ENCODE measurements at places on chromosomes 5 and 9. TPM values are rescaled to one million over a fixed set of nuclear protein-coding genes. Genes with fewer than 3 reads are reported as not detected.

KLHL9 gene
- total RNA-seq: not detected

DNA sequence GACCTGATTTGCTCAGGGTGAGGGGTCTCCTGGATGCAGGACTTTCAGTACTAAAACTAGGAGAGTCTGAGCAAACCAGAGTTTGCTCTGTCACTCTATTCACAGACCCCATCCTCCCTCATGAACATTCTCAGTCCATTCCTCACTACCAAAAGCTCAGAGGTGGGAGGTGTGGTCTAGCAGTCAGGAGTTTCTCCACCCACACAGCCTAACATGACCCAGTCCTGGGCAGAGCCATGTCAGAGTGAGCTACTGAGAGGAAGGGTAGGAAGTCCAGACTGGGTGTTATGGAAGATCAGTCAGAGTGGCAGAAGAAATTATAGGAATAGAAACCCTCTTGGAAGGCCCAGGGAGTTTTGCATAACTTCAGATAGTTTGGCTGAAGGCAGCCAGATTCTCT lies 113.3 kb upstream of the GRAMD2B start:
- no peak for DNase-seq

OCLN gene
- 39.0 TPM for total RNA-seq

DNA sequence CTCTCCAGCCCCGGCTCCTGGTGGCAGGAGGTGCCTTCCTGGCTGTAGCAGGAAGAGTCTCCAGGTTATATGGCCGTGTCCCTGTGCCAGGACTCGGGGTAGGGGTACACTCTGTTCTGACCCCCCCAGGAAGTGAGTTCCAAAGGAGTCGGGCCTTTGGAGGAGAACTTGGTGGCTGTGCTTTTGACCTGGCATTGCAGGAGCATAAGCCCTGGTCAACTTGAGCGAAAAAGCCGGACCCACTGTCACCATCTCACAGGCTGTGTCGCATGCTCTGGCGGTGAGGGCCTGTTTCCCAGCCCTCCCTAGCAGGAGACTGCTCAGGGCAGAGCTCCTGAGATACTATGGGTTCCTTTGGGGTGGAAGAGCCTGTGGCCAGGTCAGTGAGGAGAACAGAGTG lies 36.0 kb downstream of the GADD45G start:
- DNase-seq: no peak

GARIN3 gene
- total RNA-seq: not detected

- no peak for DNase-seq
Measured at GRCh38 chr5:131630963-131631350, 4.1 kb downstream of the RAPGEF6 start.

AMBP gene
- 0.91 TPM for total RNA-seq

- DNase-seq: no peak
Measured at GRCh38 chr5:170348137-170348633, 41.0 kb downstream of the KCNMB1 start.

DNA sequence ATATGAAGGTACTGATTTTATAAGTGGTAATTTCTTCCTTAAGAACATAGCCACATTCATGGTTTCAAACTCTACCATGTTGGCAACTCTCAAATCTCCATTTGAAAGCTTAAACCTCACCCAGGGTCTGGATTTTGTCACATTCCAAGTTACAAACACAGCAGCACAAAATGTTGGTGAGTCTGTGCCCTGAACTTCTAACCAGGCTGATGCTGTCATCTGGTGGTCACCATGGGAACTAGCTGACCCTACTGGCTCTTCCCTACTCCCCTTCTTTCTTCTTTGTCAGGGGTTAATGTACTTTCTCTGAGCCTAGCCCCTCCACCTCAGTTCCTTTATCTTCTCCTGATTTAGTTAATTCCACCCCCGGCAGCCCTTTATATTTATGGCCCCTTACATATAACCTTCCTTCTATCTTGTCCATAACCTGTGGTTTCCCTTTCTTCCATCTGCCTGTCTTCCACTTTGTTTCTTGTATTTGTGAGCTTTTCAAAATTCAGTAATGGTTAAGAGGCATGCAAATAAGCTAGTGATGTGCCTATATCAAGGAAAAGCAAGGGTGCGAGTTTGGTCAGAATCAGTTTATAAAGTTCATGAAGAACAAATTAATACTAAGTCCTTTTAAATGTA lies 35.9 kb downstream of the TGFBR1 start:
- DNase-seq: peak; percentile 63

DNA sequence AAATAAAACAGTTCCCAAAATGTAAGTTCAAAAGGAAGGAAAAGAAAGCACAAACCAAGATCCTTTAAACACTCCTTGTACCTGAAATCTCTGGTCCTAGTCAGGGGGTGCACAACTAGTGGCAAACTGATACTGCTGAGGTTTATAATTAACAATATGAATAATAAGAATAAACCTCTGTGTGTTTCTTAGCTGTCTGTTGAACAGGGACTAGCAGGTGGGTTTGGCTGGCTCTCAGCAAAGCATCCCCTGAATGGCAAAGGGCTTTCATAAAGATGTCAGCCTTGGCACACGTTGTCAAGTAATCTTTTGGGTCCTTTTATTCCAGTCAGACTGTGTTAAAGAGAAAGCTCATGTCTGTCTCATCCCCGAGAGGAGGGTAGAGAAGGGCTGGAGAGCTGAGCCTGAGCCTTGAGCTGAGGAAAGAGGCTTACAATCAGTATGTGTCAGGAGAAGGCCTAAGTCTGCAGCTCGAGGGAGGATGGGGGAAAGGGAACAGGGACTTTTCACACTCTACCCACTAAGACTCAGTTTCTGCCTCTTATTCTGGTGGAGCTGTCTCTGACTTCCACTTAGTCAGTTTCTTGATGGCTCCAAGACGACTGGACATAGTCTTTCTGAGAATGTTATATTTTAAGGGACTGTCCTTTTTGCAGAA lies 123.0 kb downstream of the GALNT10 start:
- no peak for DNase-seq

DNA sequence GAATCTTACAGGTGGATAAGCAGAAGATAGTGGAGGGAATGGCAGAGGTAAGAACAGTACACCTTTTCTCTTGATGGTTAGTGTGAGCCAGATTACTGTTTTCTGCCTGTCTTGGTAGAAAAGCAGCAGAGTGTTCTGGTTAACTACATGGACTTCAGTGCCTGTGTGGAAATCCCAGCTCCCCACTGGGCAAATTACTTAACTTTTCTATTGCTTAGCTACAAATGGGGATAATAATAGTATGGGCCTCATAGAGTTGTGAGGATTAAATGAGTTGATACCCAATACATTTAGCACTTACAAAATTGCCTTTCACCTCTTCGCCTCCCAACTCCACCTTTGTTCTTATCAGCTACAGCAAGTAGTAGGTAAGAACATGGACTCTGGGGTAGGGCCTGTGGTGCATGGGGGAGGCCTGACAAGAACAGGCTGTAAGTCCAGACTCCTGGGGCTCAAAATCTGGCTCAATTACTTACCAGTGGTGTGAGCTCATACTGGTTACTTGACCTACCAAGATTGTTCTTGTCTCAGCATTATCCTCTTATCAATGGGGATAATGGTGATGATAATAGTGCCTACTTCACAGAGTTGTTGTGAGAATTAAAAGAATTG lies 125.1 kb downstream of the LIFR start:
- no peak for DNase-seq

TAF1L gene
- 0.03 TPM for total RNA-seq

GRCh38 chr9:93644397-93645088 lies 68.2 kb downstream of the PHF2 start:
- no peak for DNase-seq

CERCAM gene
- 22.0 TPM for total RNA-seq

SOHLH1 gene
- not detected for total RNA-seq

DNA sequence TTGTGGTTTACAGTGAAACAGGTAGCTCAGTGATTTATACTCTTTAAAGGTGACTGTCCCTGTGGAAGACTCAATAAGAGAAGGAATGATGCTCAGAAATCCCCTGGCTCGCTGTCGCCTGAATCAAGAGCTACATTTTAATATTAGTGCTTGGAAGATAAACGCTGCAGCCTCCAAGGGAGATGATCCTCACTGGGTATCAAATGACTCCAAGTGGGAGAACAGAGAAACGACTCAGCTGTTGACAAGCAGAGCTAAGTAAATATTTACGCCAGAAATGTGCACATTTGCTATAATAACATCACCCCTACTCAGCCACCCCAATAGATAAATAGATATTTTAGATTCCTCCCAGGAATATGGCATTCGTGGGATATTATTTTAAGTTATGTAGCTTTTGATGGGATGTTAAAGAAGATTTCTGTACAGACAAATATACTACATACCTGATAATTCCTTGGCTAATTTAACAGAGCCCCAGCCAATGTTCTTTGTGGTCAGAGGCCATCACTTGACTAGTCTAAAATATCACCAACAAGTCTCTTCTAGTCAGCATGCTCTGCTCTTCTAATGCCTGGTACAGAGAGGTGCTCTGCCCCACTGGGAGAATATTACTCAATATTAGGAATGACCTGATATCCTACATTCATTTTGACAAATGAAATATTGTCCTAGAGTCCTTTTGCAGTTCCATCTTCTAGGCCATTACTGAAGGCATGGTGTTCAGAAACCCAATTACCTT lies 18.3 kb upstream of the CCDC192 start:
- DNase-seq: no peak

DNA sequence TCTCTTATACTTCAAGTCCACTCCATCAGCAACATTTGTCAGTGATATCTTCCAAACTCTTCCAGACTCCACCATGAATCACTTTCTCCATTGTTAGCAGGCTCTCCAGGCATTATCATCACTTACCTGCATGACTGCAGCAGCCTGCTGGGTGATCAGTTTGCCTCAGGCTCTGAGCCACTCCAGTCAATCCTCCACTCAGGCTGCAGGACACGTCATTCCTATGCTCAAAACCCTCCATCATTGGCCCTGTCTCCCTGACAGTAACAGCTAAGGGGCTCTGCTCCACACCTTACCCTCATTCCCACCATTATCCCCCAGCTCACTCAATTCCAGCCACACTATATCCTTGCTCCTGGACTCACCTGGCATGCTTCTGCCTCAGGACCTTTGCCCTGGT lies 10.7 kb downstream of the DIRAS2 start:
- no peak for DNase-seq

DNA sequence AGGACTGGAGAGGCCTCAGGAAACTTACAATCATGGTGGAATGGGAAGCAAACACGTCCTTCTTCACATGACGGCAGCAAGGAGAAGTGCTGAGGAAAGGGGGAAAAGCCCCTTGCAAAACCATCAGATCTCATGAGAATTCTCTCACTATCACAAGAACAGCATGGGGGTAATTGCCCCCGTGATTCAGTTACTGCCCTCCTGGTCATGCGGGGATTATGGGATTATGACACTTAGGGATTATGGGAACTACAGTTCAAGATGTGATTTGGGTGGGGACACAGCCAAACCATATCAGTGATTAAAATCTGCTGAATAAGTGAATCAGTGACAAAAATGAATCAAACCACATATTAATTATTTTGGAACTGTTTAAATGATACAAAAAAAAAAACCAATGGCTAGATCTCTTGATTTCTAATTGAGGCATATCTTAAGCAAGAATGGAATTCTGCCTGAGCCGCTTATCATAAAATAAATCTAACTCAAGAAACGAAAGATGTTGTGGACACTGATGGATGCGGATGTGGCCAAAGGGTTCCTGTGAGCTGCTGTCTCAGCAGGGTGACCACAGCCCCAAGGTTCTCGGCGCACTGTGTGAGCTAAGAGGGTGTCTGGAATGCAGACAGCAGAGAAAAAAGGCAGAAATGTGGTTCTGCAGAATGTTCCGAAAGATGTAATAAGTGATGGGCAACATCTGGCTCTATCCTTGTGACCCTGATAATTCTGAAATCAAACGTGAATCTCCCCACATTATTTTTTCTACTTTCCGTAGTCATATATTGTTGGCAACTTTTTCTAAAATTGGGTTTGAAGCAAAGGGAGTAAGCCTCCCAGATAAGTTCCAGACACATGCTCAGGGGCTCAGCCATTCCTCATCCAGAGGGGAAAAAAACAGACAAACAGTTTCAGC lies 107.2 kb upstream of the ICE1 start:
- no peak for DNase-seq

DNA sequence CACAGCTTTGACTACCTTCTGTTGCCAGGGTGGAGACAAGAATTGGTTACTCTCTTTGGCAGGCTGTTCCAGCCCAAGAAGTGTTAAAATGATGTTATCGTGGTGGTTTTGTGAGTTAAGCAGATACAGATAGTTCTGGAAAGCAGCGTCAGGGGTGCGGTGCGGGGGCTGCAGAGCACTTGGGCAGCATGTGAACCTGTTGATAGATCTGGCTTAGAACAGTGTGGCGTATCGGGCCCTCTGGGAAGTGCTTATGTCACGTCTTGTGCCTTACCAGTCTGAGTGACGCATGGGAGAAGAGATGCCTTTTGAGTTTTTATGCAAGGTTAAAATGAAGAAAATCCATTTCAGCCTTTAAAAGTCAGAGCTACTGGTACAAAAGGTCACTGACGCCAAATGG lies 152.5 kb downstream of the PRKACG start:
- DNase-seq: no peak

DNA sequence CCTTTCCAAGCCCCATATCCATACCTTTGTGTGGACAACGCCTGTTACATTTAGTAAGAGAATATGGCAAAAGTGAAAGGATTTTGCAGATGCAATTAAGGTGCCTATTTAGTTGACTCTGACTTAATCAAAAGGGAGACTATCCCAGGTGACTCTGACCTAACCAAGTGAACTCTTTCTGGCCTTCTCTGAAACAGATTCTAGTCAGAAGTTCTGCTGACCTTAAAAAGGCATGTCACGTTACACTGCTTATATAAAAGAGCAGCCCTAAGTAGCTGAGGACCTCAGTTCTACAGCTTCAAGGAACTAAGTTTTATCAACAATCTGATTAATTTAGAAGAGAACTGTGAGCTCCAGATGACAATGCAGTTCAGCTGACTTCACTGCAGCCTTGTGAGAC lies 5.7 kb upstream of the TICAM2 start:
- no peak for DNase-seq

DNA sequence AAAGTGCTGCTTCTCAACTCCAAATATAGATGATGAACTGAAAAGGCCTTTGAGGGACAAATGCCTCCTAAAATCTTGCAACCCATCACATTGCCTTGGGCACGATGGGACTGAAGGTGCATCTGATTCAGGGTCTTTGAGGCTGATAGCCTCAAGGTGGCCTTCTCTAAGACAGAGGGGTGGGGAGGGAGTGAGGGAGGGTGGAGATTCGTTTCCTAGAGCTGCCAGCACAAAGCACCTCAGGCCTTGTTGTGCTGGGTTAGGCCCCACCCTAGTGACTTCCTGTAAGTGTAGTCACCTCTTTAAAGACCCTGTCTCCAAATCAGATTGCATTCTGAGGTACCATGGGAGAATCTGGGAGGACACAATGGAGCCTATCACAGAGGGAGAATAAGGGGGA lies 57.1 kb downstream of the BARX1 start:
- no peak for DNase-seq
